Daoy (cell line): ENCODE measurements at places on chromosomes 3 and 15. TPM values are rescaled to one million over a fixed set of nuclear protein-coding genes. Genes with fewer than 3 reads are reported as not detected.

CPNE4 gene
- total RNA-seq, result not detected in 2 replicates

ALG1L2 gene
- not detected in 2 replicates for total RNA-seq

TEX9 gene
- total RNA-seq, result 7.3 and 13.5 TPM in 2 replicates

FANCD2 gene
- total RNA-seq, result 48.5 and 51.9 TPM in 2 replicates

CSTA gene
- not detected in 2 replicates for total RNA-seq

C3orf52 gene
- total RNA-seq, result 14.7 and 18.1 TPM in 2 replicates

GPR156 gene
- 1.5 and 1.7 TPM in 2 replicates for total RNA-seq

HTR3E gene
- total RNA-seq, result not detected in 2 replicates
